Left colon (tissue), 2 donors: ENCODE measurements at places on chromosomes 1 and 21. TPM values are rescaled to one million over a fixed set of nuclear protein-coding genes. Genes with fewer than 3 reads are reported as not detected.

DNA sequence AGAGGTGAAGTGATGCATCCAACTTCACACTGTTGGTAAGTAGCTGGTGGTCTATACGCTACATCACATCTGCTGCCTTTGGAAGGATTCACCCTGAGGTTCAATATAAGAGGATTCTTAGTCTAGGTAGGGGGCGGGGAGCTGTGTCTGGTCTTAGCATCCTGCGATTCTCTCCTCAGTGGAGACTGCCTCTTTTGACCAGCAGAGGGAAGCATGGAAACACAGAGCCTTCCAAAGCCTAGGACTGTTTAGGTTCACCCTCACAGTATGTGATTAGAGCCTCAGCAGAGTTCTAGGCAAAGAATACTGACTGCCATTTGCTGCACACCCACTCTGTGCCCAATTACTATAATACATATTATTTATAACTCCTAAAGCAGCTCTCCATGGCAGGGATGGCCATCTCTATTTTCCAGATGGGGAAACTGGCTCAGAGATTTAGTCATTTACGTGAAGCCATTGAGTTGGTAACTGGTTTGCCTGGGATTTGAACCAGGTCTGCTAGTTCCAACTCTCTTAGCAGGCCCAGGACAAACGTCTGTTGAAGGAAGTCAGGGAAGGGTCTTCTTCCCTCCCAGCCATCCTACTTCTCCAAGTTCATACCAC is 28.9 kb upstream of the EFCAB14 start:
- DNase-seq: peak; percentile 23

Gene NUP210L
- not detected for total RNA-seq

Gene IPO9
- total RNA-seq: 22.0 TPM

DNA sequence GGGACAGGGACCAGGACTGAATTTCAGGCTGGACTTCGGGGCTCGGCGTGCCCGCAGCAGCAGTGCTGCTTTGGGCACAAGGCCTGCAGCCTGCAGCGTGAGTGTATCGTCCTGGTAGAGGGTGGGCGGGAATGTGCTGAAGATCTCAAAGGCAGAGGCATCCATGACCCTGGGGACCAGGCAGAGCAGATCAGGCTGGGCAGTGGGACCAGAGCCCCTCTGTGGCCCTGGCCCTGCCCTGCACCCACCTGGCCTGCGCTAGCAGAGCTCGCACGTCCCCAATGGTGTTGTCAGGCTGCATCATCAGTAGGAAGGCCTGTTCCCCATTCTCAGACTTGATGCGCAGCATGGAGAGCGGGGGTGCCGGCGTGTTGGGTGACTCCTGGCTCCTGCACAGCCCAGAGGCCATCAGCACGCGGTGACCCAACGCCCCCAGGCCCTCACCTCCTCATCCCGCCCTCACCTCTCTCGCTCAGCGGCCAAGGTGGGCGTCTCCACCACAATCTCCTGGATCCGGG is 2.6 kb downstream of the SH3BGRL3 start:
- DNase-seq: no peak

DNA sequence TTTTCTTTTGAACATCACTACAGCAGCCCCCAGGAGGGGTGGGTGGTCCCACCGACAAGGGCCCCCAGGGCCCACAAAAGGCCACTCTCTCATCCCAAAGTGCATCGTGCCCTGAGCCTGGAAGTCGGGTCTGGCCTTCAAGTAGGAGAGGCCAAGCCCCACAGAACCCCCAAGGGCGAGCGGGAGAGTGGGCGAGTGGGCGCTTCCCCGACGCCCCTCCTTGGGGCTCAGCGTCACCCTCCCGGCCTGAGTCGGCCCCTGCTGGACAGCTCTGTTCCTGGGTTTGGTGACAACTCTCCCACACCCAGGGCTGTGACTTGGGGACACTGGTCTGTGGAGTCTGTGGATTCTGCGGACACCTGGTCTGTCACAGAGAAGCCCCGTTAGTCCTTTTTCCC is 42.2 kb upstream of the COL18A1 start:
- no peak for DNase-seq

Gene LRRC42
- total RNA-seq: 19.7 TPM

- no peak for DNase-seq
These were observed 192.5 kb downstream of the HLX start for GRCh38 chr1:221071777-221072176.

Gene NPPA
- total RNA-seq: not detected

DNA sequence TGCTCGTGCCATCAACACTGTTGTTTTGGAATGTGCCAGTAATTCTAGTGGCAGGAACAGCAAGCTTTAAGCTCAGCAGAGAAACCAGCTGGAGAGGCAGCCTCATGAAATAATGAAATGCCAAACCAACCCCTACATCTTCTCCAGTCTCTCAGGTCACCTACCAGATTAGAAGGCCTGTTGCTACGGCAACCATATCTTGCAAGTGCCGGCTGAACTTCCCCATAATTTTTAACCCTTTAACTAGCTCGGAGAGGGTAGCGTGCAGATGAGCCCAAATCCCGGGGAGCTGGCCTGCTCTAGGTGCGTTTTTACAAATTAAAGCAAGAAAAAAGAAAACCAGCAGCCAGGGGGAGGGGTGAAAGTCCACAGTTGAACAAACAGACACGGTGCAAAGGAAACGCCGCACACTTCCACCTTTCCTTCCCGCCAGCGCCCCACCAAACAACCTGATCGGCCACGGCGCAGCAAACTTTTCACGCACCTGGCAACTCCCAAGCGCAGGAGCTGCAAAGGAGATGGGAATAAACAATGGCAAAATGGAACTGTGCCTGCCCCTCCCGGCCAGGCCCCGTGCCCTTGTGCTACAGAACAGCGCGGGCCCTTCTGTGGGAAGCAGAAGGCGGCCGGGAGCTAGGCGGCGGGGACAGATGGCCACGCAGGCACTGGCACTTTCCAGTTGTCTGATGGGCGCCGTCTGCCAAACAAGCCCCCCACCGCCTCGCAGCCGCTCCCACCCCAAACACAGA is 50.1 kb downstream of the SSBP3 start:
- no peak for DNase-seq
